Stimulated activated CD8-positive, alpha-beta memory T cell treated with anti-CD3 and anti-CD28 coated beads, Interleukin-2, amount 100 ng/mL, for 1 hour (primary cell): ENCODE measurements at places on chromosomes 6 and 20.

DNA sequence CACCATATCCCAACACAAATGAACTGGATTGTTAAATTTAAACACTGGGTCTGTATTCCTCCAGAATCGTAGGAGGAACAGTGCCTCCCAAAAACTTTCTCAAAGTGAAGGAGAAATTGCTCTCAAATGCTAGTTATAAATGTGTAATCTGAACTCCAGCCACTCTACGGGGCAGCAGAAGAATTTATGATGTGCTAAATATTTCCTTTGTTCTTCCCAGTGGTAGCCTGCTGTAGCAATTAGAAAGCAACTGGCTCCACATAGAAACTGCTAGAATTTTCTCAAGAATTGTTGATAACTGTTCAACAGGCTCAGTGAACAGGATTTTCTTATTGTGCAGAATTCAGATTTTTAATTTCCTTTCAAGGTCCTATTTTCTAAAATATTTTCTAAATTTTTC, 49.8 kb upstream of the EYA4 start:
- DNase-seq, result no peak

- no peak for DNase-seq
Measured at GRCh38 chr6:98203170-98203806, 631.1 kb upstream of the POU3F2 start.

- no peak for DNase-seq
Measured at GRCh38 chr20:50347284-50348063, 156.8 kb downstream of the CEBPB start.

DNA sequence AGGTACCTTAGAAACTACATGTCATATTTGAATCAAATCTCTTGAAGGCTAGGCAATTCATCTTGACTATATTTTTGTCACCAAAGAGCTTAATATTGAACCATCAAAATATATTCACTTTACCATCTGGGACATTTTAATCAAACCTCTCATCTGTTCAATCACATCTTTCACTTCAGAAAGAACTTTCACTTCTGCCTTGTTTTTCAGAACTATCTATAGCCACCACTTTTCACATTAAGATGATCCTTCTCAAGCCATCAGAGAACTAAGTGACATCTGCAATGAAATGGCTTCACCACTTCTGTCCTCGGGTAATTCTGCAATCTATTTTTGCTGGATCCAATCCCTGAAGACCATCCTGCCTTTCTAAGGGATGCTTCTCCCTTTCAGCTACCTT, 57.8 kb downstream of the OR2B2 start:
- DNase-seq, result no peak

DNA sequence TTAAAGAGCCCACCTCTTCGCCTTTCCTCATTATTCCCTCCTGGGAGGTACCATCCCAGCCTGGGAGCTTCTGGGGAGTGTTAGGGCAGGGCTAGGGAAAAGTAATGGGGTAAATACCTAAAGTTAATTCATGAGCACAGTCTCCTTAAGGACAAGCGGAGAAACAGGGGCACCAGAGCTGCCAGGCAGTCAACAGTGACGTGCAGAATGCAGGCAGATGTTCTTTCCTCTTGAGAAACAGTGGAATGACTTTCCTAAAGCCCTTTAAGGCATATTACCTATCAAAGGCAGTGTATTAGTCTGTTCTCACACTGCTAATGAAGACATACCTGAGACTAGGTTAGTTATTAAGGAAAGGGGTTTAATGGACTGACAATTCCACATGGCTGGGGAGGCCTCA, 76.3 kb downstream of the RNF144B start:
- no peak for DNase-seq

GRCh38 chr20:14727485-14728150, 390.2 kb upstream of the FLRT3 start:
- DNase-seq, result no peak
